GM06990 (cell line): ENCODE measurements at places on chromosomes 2 and 18.

DNA sequence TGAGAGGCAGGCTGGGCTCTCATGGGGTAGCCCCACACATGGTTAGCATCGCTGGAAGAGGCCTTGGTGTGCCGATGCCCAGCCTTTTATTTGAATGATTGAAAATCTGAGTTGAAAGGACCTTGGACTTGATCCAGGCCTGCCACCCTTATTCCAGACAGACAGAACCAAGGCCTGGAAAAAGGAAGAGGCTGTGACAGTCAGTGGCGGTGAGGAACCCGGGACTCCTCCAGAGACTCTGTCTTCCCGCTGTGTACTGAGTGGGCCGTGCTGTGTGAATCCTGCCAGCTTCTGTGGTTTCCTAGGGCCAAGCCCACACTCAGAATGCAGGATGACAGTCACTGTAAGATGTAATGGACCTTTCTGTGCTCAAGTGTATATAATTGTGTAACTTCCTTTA is 218.5 kb downstream of the LDLRAD4 start:
- no peak for DNase-seq

DNA sequence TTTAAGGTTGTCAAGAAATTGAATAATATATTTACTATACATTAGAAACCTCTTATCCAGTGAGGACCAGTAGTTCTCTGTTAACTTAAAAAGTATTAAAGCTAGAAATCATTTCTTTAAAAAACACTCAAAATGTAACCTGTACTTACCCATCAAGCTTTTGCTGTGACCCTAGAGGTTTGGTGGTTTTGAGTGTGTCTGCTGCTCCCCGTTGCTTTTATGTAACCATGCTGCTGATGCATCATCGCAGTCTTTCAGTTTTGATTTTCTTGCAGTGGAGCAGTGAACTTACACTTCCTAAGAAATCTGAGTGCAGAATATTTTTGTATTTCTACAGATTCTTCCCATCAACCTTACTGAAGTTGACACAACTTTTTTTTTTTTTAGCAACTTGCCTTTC is 34.2 kb downstream of the MRPS9 start:
- DNase-seq = peak; percentile 9

- no peak for DNase-seq
These were observed 66.4 kb downstream of the CERS6 start for GRCh38 chr2:168522446-168522845.

DNA sequence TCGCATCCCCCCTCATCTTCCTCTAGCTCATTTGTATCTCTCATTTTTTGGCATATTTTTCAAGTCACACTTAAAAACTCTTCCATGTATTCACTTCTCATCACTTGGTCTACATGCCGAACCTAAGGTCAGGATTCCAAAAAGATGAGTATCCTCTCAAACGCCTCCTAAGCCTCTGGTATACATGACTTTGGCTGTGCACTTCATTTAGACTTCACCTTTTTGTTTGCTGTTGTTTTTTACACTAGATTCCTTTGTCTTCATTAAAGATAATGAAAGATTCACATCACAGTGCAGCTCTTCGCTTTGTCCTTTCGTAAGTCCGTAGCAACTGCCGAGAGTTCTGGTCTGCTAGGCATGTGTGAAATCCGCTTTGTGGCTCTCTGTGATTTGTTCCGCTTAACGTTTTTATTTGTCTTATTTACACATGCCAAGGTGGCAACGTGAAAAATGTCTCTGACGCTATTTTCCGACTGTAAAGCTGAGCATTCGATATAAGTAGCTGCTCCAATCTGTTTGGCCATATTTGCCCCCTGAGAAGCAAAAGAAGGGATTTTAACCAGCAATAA is 17.7 kb downstream of the RND3 start:
- DNase-seq = no peak

DNA sequence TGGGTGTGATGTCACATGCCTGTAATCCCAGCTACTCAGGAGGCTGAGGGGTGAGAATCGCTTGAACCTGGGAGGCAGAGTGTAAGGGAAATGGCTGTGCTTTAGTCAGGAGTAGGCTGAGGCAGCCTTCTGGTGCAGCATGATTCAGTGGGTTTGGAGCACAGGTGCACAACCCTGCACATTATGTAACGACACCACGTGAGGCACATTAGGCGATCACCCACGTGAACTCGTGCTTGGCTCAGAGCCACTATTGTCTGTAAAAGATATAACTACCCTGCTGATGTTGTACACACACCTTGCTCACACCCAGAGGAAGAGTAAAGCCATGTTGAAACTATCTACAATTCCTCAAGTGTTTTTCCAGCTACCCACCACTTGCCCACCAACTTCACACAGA is 54.8 kb upstream of the ZC3H15 start:
- DNase-seq = no peak

GRCh38 chr2:126770466-126770865 is 114.5 kb downstream of the GYPC start:
- no peak for DNase-seq

GRCh38 chr2:239429473-239430350 is 28.9 kb upstream of the HDAC4 start:
- no peak for DNase-seq

- DNase-seq = no peak
These were observed 363.5 kb downstream of the GRB14 start for GRCh38 chr2:164257742-164258141.
